ENCODE measurements at places on chromosomes 12 and 14.

- no peak for DNase-seq
Measured at GRCh38 chr12:130989391-130989790, 35.7 kb downstream of the ADGRD1 start.

GRCh38 chr12:33639975-33640374, 200.4 kb upstream of the SYT10 start:
- DNase-seq: peak; percentile 50

DNA sequence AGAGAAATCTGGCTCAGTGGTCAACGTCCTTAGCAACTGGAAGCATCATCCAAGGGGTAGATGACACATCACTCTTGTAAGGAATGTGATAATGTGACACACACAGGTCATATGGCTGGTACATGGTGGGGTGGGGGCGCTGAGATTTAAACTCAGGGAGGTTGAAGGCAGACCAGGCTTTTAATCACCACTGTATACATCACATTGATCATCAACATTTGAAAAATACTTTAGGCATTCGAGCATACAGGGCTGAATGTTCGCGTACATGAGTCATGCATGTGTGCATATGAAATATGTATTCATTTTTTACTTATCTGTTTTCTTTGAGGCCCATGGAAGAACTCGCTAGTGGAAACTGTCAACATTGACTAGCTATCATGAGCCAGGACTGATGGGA, 976.4 kb downstream of the VRK1 start:
- no peak for DNase-seq

GRCh38 chr12:83092606-83093005, 405.9 kb downstream of the TMTC2 start:
- DNase-seq: no peak

GRCh38 chr12:30026621-30027234, 243.0 kb upstream of the TMTC1 start:
- DNase-seq: no peak

GRCh38 chr12:123096182-123096581, 54.7 kb downstream of the PITPNM2 start:
- DNase-seq: peak; percentile 48

Measured in NCI-H446 treated with DMSO at 0.1 percent for 48 hours (cell line).